AG09319 (cell line): ENCODE measurements at places on chromosomes 12 and 14.

DNA sequence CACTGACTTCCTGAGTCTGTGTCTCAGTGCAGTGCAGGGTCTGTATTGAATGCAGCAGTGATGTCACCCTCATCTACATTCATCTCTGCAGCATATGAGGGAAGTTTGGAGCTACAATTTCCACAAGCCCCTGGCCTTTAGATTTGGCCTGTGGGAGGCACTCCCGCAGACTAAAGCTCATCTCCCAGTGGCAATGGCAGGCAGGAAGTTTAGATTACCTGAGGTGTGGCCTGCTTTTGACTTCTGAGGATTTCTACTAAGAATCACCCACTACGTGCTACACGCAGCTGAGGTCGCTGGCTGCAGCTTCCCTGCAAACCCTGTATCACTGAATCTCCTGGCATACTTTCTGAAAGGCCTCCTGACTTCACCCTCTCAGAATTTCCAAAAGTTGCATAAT is 202.2 kb upstream of the PRKD1 start:
- no peak for DNase-seq

- DNase-seq, result no peak
These were observed 5.6 kb upstream of the GOLGA3 start for GRCh38 chr12:132834181-132834711.

DNA sequence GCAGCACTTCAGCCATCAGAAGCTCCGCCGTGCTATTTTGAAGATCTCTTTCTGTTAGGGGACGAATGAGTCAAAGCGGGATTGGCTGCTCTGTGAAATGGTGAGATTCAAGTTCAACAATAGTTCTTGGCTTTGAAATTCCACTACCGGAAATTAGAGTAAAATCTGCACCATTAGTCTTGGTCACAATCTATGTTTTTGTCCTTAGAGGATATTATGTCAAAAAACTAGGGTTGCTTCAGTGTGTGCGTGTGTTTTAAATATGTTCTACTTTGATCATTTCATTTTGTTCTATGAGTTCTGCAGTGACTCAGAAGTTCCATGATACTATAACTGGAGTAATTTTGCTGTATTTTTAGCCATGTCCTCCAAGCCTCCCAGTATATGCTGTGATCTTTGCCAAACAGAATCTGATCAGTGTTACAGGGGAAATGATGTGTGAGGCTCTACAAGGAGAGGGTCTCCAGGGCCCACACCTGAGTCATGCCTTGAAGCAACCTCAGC is 22.6 kb downstream of the GPHB5 start:
- DNase-seq, result no peak

GRCh38 chr12:25797386-25797785 is 161.1 kb upstream of the RASSF8 start:
- no peak for DNase-seq

- no peak for DNase-seq
These were observed 74.6 kb downstream of the KCNC2 start for GRCh38 chr12:75135026-75135425.

DNA sequence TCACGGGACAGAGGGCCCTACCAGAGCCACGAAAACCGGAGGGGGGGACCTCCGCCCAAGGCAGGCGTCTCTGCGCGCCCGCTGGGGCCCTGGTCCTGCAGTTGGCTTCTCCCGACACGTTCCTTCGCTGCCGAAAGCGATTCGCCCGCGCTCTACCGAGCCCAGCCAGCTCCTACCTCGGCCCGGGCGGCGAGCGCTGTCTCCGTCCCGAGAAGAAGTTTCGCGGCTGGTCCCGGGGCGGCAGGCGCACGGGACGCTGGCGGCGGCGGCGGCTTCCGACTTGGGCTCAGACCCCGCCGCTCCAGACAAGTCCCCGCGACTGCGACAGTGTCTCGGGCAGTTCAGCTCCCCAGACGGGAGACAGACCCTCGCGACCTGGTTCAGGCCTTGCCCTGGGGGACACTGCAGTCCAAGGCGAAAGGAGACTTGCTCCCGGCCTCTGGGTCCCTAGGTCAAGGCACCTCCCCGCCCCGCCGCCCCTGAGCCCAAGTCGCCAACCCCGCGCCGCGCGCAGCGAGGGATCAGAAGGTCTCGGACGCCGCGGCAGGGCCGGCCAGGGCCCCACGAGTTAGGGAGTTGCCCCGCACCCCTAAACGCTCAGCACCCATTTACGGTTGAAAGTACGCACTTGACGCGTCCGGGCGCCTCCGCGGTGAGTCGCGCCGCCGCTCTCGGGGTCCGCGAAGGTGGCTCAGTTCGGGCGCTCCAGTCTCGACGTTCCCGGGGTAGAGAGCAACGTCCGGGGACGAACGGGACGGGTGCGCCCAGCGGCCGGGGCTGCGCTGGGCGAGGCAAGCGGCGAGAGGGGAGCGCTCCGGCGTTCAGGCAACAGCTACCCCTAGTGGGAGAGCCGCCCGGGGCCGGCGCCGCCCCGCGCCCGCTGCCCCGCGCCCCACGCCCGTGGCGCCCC is 1.4 kb upstream of the DIO3 start:
- DNase-seq, result no peak
